ENCODE measurements at places on chromosomes 16 and 17. TPM values are rescaled to one million over a fixed set of nuclear protein-coding genes. Genes with fewer than 3 reads are reported as not detected.

Gene KRTAP2-3
- not detected for total RNA-seq

Gene INPP5K
- total RNA-seq: 26.3 TPM

Gene GPR179
- 0.01 TPM for total RNA-seq

Gene TNFRSF13B
- total RNA-seq: not detected

Gene CTRL
- total RNA-seq: 1.4 TPM

Gene ZNF213
- total RNA-seq: 12.6 TPM

Gene KRT20
- total RNA-seq: 0.61 TPM

Gene TPSD1
- total RNA-seq: not detected

All from A549 treated with ZK216348 at 1 μM for 4 hours (cell line).